ENCODE measurements at places on chromosomes 4 and X.
A peak's percentile ranks its signal among the peaks of the same experiment; 100 is the strongest.

DNA sequence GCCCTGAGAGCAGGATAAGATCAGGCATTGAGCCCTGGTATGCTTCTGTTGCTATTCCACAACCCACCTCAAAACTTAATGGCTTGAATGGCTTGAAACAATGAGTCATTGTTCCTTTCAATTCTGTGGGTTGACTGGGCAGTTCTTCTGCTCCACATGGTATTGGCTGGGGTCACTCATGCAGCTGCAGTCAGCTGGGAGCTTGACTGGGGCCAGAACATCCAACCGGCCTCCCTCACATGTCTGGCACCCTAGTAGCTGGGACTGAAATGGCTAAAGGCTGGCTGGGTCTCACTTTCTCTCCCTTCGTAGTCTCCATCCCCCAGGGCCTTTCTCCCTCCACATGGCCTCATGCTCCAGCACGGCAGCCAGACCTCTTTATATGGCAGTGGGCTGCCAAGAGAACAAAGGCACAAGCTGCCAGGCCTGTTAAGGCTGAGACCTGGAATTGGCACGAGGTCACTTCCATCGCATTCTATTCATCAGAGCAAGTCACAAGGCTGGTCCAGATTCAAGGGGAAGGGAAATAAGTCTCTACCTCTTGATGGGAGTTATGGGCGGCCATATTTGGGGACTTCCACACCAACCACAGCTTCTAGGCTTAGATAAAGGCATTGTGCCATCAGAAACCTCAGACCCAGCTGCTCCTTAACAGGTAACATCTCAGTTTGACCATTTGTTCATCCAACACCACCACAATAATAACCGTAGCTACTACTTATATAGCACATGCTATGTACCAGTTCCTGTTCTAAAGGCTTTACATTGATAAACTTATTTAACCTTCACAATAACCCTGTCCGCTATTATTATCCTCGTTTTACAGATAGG, 159.7 kb upstream of the ATP6AP2 start:
- DNase-seq, result no peak

GRCh38 chr4:69832326-69833030, 27.5 kb downstream of the SULT1E1 start:
- peak; percentile 78 for DNase-seq

GRCh38 chr4:45423896-45424295, 697.5 kb upstream of the GNPDA2 start:
- DNase-seq, result no peak

- no peak for DNase-seq
These were observed 58.0 kb downstream of the PJA1 start for GRCh38 chrX:69107231-69107739.

DNA sequence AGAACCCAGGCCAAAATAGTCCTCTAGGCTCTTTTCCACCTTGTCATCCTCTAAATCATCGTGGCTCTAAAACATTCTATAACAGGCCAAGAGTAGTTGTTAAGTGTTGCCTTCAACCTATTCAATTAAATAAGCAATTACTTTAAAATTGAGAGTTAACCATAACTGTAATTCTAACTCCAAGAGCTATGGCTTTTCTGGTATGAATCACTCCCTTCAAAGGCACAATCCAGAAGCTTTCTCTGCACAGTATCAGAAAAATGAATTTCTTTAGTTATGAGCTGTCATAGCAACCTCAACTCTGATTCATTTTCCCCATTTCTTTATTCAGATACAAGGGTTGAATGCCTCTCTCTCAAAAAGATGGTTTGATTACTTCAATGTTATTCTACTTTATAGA, 21.7 kb downstream of the INPP4B start:
- no peak for DNase-seq
